Type B pancreatic cell (in vitro differentiated cells): ENCODE measurements at places on chromosomes 5 and 9. TPM values are rescaled to one million over a fixed set of nuclear protein-coding genes. Genes with fewer than 3 reads are reported as not detected.

The NR2F1-AS1 gene
- total RNA-seq: 1.8 and 19.0 TPM in 2 replicates

The TTC33 gene
- total RNA-seq: 11.3 and 15.8 TPM in 2 replicates

The COL15A1 gene
- 0.12 and 0.68 TPM in 2 replicates for total RNA-seq

The IL13 gene
- not detected in 2 replicates for total RNA-seq

DNA sequence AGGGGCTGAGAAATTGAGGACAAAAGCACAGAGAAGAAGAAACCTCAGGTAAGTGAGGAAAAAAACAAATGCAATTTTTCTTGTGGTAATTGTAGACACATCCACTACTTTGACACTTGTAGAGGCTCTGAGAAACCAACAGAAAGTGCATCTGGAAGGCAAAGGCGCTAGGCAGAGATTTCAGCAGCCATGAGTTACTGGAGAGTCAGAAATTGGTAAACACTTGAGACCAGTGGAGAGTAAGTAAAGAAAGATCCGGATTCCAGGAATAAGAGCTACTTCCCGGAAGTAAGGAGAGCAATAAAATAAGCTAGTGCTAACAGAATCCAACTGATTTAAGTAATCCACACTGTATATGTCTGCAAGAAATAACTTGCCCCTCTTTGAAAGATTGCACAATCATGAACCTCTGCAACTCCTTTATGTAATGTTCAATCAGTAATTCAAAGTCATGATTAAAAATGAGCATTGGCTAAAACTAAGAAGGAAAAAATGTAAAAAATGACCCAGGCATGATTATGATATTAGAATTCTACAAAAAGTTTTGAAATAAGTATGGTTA lies 382.1 kb downstream of the CDH18 start:
- DNase-seq: no peak

DNA sequence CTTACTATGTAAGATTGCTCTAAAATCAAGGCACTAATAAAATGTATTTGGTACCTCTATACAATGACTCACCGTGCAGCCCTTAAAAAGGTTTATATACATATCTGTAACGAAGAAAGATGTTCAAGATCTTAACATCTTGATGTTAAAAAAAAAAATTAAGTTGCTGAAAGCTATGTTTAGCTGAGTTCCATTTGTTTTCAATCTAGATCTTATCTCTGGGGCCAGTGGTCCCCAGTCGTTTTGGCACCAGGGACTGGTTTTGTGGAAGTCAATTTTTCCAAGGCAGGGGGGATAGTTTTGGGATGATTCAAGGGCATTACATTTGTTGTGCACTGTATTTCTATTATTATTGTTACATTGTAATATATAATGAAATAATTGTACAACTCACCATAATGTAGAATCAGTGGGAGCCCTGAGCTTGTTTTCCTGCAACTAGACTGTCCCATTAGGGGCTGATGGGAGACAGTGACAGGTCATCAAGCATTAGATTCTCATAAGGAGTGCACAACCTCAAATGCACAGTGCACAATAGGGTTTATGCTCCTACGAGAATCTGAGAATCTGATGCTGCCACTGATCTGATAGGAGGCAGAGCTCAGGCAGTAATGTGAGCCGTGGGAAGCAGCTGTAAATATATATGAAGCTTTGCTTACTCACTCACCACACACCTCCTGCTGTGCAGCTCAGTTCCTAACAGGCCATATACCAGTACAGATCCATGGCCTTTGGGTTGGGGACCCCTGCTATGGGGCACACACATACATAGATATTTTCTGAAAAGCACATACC lies 27.6 kb upstream of the TSLP start:
- no peak for DNase-seq

DNA sequence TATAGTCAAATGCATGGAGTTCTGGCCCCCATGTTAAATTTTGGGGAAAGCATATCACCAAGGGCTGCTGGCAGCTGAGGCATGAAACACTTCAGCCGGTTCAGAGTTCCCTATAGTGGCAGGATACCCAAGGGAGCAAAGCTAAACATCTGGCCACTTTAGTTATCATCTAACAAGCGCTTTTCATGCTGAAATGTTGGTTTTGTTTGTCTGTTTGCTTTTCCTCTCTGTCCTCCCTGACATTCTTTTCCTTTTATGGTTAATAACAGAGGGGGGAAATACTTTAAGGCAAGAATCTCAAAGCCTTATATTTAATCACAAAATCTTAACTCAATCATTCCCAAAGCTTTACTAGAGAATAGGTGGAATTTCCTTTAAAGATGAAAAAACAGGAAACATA lies 11.9 kb downstream of the APBA1 start:
- DNase-seq: no peak

GRCh38 chr5:107135391-107135790 lies 535.3 kb downstream of the EFNA5 start:
- no peak for DNase-seq
